ENCODE measurements at places on chromosomes 11 and 22.

- no peak overlapping the region for H3K27ac ChIP-seq
- no peak for DNase-seq
- peaks cover 10% of the 10 kb centered on the region for H3K4me1 ChIP-seq
- no peak overlapping the region for H3K4me3 ChIP-seq
- no peaks in the 10 kb centered on the region for H3K36me3 ChIP-seq
Measured at GRCh38 chr22:20256551-20257211, 11.4 kb downstream of the RTN4R start.

- H3K4me1 ChIP-seq: peaks cover 55% of the 10 kb centered on the region
- H3K27me3 ChIP-seq: peaks cover 6% of the 10 kb centered on the region
- peak overlapping the region; percentile 78 for H3K4me3 ChIP-seq
- DNase-seq: peak; percentile 55
- peak overlapping the region; percentile 90 for H3K27ac ChIP-seq
Measured at GRCh38 chr11:76236092-76236999, 30.0 kb upstream of the WNT11 start.

GRCh38 chr11:76719686-76720085, 49.1 kb upstream of the LRRC32 start:
- no peak overlapping the region for H3K4me3 ChIP-seq
- H3K36me3 ChIP-seq: no peaks in the 10 kb centered on the region
- no peak overlapping the region for H3K27ac ChIP-seq
- peaks cover 12% of the 10 kb centered on the region for H3K27me3 ChIP-seq
- no peak for DNase-seq
- peaks cover 6% of the 10 kb centered on the region for H3K4me1 ChIP-seq

DNA sequence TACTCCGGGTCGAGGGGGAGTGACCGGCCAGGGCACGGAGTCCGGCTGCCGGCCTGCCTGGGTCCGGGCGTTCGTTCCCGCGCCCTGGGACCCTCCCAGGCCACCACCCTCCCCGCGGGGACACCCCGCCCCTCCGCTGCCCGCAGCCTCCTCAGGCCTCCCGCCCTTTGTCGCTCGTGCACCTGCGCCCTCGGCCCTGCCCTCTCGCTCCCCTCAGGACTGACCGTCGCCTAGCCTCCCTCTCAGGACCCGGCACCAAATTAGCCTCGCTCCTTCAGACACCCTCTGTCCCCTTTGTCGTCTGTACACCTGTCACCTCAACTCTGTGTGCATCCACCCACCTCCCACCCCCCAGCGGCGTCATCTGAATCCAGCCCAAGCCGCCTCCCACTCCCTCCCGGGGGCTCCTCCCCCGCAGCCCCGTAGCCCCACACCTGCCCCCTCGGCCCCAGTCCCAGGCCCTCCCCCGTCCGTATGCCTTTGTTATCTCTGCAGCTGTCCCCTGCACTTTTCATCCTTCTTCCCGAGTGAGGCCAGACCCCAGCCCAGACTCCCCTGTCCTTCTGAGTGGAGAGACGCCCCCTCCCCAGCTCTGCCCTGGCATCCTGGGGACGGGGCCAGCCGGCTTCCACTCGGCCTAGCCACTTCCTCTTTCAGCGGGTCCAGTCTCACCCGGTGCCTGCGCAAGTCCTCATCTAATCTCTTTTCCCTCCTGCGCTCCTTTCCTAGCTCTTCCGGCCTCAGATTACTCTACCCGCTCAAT, 643 bp downstream of the TIGD3 start:
- peak overlapping the region; percentile 72 for H3K27ac ChIP-seq
- H3K27me3 ChIP-seq: peaks cover 5% of the 10 kb centered on the region
- H3K4me3 ChIP-seq: peak overlapping the region; percentile 77
- DNase-seq: peak; percentile 72

GRCh38 chr22:45756558-45756957, 84.9 kb downstream of the ATXN10 start:
- no peaks in the 10 kb centered on the region for H3K27me3 ChIP-seq
- H3K36me3 ChIP-seq: no peaks in the 10 kb centered on the region
- no peak overlapping the region for H3K27ac ChIP-seq
- H3K4me3 ChIP-seq: no peak overlapping the region

DNA sequence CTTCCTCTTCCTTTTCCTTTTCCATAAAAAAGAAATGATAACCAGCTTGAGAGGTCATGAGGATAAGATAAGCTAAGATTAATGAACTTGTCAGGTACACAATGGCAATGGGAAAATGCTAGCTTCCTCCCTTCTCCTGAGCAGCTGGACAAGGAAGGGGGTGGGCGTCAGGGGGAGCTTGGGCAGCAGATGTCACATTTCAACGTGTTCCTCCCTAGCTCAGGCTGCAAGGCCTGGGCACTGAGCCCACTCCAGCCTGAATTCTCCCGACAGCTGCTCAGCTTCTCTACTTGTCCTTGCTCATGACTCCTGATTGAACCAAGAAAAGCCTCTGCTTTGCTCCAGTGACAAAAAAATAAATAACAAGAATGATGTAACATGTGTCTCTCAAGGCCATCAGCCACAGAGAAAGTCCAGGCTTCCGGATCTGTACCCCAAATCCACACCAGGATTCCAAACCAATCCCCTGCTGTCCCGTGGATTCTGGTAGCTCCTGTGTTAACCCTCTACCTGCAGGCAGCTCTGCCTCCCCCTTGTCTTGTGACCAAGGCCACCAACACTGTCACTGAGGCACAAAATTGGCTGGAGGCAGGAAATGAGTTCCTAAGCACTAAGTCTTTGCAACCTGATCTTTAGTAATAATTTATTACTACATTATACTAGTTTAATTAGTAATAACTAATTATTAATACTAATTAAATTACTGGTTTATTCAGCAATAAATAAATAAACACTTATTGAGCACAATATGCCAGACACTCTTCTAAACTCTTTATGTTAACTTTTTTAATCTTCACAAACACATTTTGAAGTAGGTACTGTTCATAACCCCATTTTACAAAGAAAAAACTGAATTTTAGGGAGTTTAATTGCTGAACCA, 146.5 kb downstream of the CCDC34 start:
- H3K4me1 ChIP-seq: no peaks in the 10 kb centered on the region
- no peaks in the 10 kb centered on the region for H3K36me3 ChIP-seq
- no peak for DNase-seq
- H3K27ac ChIP-seq: no peak overlapping the region
- no peaks in the 10 kb centered on the region for H3K27me3 ChIP-seq
- no peak overlapping the region for H3K4me3 ChIP-seq

- no peak overlapping the region for H3K4me3 ChIP-seq
- no peaks in the 10 kb centered on the region for H3K36me3 ChIP-seq
- no peak overlapping the region for H3K27ac ChIP-seq
- H3K27me3 ChIP-seq: no peaks in the 10 kb centered on the region
Measured at GRCh38 chr22:49235463-49236300, 592.0 kb downstream of the BRD1 start.

DNA sequence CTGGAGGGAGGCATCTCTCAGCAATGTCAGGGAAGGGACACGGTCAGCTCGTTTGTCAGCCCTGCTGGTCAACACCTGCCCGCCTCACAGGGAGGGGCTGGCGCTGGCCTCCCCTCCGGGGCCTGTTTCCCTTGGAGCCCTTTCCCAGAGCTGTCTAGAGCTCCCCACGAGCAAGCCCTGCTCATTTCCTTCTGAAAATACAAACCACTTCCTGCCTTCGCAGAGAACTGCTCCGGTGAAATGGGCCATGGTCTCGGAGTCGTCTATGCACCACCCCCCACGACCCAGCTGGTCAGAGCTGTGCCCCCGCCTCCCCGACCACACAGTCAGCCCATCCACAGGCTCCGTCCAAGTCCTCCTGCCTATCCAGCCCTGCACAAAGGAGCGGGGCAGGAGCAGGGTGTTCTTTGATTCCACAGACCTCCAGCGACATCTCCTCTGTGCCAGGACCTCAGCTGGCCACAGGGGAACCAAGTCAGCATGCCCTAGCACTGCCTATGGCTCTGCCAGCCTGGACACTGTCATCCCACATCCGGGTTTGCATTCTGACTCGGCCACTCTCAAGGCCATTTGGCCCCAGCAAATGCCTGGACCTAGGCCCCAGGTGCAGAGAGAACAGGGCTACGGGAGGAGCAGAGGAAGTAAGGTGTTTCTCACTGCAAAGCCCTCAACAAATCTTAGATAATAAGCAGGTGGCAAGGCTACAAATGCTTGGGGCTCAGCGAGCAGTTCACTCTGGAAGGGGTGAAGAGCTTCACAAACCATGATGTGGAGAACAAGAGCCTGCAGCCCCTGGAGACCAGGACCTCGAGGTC, 82.1 kb upstream of the WNT11 start:
- peak; percentile 50 for DNase-seq
- H3K27ac ChIP-seq: peak overlapping the region; percentile 87
- H3K27me3 ChIP-seq: no peaks in the 10 kb centered on the region
- peak overlapping the region; percentile 38 for H3K4me3 ChIP-seq
- peaks cover 40% of the 10 kb centered on the region for H3K4me1 ChIP-seq
- H3K36me3 ChIP-seq: no peaks in the 10 kb centered on the region

GRCh38 chr11:68358416-68358815, 46.0 kb downstream of the LRP5 start:
- no peak for DNase-seq
- no peaks in the 10 kb centered on the region for H3K4me1 ChIP-seq
- H3K27me3 ChIP-seq: no peaks in the 10 kb centered on the region
- H3K27ac ChIP-seq: no peak overlapping the region

- H3K36me3 ChIP-seq: no peaks in the 10 kb centered on the region
- no peak overlapping the region for H3K4me3 ChIP-seq
- H3K4me1 ChIP-seq: no peaks in the 10 kb centered on the region
- DNase-seq: no peak
- no peaks in the 10 kb centered on the region for H3K27me3 ChIP-seq
- H3K27ac ChIP-seq: no peak overlapping the region
Measured at GRCh38 chr11:1460396-1460985, 26.1 kb downstream of the MOB2 start.

GRCh38 chr11:60926500-60926899, 2.2 kb downstream of the TMEM132A start:
- H3K36me3 ChIP-seq: peaks cover 19% of the 10 kb centered on the region
- DNase-seq: no peak
- no peak overlapping the region for H3K4me3 ChIP-seq
- H3K27me3 ChIP-seq: peaks cover 33% of the 10 kb centered on the region
- no peak overlapping the region for H3K27ac ChIP-seq

- peak within 1 kb of the TSS; percentile 95 for H3K4me3 ChIP-seq
- peaks cover 36% of the 10 kb centered on the region for H3K4me1 ChIP-seq
- peaks cover 44% of the 10 kb centered on the region for H3K36me3 ChIP-seq
- peaks cover 2% of the 10 kb centered on the region for H3K27me3 ChIP-seq
- peak within 1 kb of the TSS; percentile 89 for H3K27ac ChIP-seq
Measured at GRCh38 chr11:65720211-65720934, at the start of gene RNASEH2C. TSS of gene RNASEH2C (minus strand) at chr11:65720798. CDS start at chr11:65720758, 40 bp downstream.

DNA sequence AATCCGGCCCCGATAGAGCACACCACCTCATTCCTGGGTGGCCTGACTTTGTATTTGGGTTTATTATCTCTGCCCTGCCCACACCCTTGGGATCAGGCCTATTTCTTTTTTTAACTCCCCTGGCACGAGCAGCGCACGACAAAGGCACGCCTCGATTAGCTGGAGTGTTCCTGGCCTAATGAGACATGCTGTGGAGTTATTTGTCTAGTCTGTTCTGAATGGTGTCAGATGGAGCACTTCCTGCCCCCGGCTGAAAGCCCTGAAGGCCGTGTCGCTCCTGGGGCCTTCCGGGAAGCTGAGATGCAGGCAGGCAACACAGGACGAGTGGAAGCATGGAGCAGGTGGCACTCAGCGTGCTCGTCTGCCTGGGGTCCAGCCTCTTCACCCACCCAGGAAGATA, 47.1 kb downstream of the LARGE1 start:
- H3K4me1 ChIP-seq: no peaks in the 10 kb centered on the region
- no peak overlapping the region for H3K4me3 ChIP-seq
- DNase-seq: no peak

DNA sequence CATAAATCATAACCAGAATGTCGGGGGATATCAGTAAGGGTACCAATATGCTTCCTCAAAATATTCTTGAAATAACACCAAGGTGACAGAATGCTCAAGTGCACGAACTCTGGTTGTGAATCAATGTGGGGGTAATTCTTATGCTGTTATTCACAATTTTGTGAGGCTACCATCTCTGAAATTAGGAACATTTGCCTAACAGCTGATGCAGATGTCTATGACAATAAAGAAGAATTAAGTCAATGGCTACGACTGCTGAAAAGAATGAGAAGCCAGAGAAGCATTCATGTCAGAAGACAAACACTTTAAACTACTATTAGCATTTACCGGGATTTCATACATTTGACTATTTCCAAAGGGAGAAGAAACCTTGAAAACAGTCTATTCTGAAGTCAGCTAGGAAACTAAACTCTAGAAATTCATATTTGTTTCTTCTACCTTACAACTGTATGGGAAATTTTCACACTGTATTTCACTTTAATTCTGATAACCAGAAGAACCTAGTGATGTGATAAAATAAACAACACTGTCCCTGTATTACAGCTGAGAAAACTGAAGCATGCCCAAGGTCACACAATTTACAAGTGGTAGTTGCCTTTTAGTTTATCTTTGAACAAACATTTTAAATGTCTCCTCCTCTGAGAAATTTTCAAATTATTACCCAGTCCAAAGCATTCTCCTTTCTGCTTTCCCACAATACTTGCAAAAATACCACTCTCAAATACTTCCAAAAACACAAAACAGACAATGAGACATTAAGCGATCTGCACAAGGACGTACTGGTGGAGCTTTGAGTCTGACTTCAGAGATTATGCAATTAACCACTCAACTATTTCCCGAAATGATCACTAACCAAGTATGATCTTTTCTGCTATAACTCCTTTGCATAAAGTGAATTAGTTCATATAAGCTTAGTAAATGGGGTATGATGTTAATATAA, 18.0 kb upstream of the ARHGAP32 start:
- no peak for DNase-seq
- H3K4me3 ChIP-seq: no peak overlapping the region
- H3K4me1 ChIP-seq: peaks cover 3% of the 10 kb centered on the region
- no peaks in the 10 kb centered on the region for H3K36me3 ChIP-seq
- no peaks in the 10 kb centered on the region for H3K27me3 ChIP-seq

All from activated CD8-positive, alpha-beta T cell treated with anti-CD3 and anti-CD28 coated beads, Interleukin-2, amount 10 ng/mL, durations not matched to agents 7 days and 5 days (primary cell).